ENCODE measurements at places on chromosomes 13 and 19.

DNA sequence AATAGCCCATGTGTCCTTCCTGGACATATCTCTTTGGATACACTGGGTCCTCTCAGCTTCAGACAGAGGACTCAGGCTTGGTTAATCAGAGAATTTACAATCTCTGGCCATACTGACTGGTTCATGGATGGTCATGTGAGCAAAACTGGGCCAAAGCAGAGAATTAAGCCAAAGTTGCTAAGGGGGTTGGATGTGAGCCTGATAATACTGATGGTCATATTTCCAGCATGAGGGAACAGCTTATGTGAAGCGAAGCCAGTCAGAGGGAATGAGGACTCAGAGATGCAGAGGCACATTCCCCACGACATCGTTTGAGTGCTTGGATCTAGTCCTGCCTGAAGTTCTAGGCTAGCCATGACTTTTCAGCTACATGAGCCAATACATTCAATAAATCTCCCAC is 22.0 kb upstream of the LRRC4B start:
- DNase-seq: no peak

- no peak for DNase-seq
These were observed 31.0 kb downstream of the PTPRS start for GRCh38 chr19:5309438-5310204.

- peak; percentile 66 for DNase-seq
These were observed 20.1 kb downstream of the ZNF763 start for GRCh38 chr19:11984986-11985385.

GRCh38 chr13:27842571-27842970 is 50.3 kb downstream of the GSX1 start:
- DNase-seq: no peak

DNA sequence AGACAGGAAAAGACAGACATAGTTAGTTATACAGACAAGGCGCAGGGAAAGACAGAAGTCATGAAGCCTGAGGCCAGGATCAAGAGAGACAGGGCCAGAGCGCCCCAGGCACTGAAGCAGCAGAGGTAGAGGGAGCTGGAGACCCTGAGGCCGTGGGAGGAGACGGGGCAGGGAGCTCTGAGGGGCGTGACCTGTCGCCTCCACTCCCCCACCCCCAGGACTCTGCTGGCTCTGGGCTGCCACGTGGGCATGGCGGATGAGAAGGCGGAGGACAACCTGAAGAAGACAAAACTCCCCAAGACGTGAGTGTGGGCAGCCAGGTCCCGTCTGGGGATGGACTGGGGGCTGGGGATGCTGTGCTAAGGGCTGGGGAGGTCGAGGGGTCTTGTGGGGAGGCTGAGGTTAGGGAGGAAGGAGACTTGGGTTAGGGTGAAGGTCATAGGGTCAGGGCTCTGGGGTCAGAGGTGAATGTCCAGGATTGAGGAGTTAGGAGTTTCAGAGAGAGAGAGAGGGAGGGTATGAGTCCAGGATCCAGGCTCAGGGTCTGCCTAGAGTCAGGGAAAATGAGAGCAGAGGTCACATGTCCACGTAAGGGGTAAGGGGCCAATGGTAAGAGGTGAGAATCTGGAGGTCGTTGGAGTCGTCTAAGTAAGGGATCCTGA is 31.1 kb downstream of the RYR1 start:
- DNase-seq: no peak

GRCh38 chr13:23985839-23986238 is 88.5 kb upstream of the C1QTNF9B start:
- peak; percentile 65 for DNase-seq

GRCh38 chr19:43983544-43983911 is 460 bp upstream of the ZNF155 start:
- no peak for DNase-seq

All from SK-N-DZ (cell line).